ENCODE measurements at places on chromosomes 12 and 14.

- DNase-seq = no peak
Observed at GRCh38 chr14:100532906-100533655, 54.1 kb downstream of the BEGAIN start.

DNA sequence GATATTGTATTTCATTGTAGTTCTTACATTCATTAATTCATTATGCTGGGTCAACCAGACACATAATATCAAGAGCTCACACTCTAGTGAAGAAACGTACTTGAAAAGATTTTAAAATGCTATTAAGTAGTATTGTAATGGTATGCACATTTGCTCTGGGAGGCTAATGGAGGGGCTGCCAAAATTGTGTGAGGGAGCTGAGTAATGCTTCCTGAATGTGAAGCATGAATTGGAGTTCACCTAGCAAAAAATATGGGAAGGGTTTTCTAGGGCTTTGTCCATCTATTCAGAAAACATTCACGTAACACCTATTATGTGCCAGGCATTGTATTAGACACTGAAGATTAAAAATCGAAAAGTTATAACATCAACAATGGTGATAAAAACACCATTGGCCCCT is 403.8 kb upstream of the PDE3A start:
- no peak for DNase-seq

- no peak for DNase-seq
Observed at GRCh38 chr14:89388853-89389252, 28.2 kb downstream of the FOXN3 start.

DNA sequence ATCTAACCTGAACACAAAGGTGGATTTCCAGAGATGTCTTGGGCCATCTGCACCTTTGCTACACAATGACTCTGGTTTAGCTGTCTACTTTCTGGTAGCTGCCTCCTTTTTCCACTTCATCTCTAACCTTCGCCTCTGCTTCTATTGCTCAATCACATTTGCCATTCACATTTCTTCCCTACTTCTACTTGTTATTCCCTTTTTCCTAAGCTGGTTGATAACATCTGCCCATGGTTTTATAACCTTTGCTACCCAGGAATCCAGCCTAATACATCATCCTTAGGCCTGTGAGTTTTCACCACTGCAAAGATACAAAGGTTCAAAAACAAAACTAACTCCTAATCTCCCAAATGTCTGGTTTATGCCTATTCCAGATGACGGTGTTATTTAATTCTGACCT is 13.2 kb downstream of the SPPL3 start:
- DNase-seq = no peak

- DNase-seq = no peak
Observed at GRCh38 chr14:26448181-26448855, 149.5 kb downstream of the NOVA1 start.

- DNase-seq = no peak
Observed at GRCh38 chr14:58455593-58456265, 28.2 kb downstream of the KIAA0586 start.

- no peak for DNase-seq
Observed at GRCh38 chr12:97474161-97474560, 11.6 kb downstream of the RMST start.

DNA sequence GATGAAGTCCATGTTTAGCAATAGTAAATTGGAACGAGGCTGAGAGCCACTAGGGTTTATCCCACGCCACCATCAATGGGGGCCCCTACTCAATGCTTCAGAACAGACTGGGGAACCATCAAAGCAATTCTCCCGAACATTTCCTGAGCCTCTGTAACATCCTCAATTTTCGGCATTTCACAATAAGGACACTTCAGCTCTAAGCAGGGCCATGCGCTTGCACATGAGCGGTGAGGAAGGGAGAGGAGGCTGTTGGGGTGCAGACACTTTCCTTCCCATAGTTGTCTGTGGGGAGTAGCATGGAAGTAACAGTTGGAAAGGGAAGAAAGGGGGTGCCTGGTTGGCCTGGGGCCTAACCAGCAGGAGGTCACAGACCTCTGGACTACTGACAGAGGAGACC is 129.9 kb upstream of the PRMT8 start:
- DNase-seq = no peak

GRCh38 chr12:67677166-67677565 is 28.6 kb downstream of the DYRK2 start:
- no peak for DNase-seq

DNA sequence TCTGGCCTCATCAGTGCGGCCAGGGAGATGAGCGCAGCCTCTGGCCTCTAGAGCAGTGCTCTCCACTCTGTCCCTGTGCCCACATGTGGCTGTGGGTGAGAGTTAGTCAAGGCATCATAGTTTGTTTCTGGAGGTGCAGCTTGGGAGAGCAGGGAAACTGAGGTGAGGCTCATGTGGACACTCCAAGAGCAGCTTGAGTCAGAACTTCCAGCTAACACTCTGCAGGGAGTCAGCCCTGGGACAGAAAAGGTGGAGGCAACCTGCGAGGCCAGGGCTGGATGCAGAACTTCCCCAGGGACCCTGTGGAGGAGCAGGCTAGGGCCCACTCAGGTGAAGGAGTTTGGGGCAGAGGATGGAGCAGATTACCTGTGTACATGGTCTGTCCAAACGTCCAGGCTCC is 10.8 kb downstream of the ISCA2 start:
- DNase-seq = no peak

- peak; percentile 80 for DNase-seq
Observed at GRCh38 chr12:74537126-74537706, 419 bp upstream of the ATXN7L3B start.

- DNase-seq = no peak
Observed at GRCh38 chr12:79098530-79098929, 234.0 kb downstream of the SYT1 start.

DNA sequence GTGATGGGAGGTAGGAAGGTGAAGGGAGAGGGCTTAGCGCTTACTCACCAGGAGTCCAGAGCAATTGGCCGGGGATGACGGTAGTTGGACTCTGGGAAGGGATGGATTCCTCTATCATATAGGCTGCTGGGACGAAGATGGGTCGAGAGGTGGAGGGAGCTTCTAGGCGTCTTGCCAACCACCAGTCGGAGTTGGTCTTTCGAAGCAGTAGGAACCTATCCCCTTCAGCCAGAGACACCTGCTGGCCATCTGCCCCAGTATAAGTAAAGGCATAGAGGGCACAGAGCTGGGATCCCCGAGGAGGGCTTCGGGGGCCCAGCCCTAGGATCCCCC is 657 bp downstream of the ARHGAP9 start:
- no peak for DNase-seq

- DNase-seq = no peak
Observed at GRCh38 chr12:7144414-7145120, 14.4 kb downstream of the CLSTN3 start.

- no peak for DNase-seq
Observed at GRCh38 chr12:106417926-106418910, 60.7 kb downstream of the POLR3B start.

DNA sequence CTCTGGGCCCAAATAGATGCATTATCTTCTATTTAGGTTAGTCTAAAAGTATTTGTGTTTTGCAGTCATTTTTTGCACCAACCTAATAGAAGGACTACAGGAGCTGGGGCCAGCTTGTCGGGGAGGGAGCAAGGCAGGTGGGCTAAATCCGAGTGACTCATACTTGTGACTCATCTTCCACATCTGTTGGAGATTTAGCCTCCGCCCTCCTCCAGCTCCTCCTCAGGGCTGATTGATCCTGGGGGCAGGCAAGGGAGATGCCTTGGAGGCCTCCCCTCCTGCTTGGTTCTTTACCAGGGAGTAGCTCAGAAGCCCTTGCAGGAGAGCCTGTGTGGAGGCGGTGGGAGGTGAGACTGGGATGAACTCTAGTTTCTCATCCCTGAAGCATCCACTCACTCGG is 27.9 kb downstream of the RHOF start:
- no peak for DNase-seq

GRCh38 chr14:44963775-44964380 is 1.9 kb downstream of the TOGARAM1 start:
- no peak for DNase-seq

DNA sequence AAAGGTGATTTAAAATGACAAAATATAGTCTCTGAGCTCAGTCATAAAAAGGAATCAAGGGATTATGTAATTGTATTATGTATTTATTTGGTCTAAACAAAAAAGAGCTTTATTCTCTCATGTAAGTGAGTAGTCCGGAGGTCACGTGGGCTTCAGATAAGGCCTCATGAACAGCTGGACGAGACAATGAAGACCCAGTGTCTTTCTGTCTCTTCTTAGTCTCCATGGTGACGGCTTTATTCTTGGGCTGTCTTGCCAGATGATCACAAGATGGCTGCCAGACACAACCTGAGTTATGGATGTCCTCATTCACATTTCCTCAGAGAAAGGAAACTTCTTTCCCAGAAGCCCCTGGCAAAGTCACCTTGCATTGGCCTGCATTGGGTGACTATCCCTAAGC is 98.6 kb downstream of the ARF6 start:
- DNase-seq = no peak

DNA sequence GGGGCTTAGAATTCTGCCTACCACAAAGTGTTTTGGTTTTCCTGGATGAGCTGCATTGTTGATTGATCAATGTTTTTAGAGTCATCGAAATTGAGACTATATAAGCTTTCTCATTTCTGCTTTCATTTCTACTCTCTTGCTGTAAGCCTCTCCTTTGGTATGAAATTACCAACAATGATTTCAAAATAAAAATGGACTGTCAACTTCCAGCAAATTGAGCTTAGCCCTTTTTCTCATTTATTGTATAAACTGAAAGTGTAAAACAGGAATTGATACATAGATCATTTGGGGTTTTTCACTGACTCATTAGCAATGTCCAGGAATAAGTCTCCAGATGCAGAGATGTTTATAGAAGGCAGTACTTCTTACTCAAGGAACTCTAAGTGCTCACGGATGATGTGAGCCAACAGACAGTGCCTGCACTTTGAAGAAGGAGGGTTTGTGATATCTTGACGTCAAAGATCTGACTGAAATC is 20.0 kb upstream of the PCNX1 start:
- DNase-seq = no peak

DNA sequence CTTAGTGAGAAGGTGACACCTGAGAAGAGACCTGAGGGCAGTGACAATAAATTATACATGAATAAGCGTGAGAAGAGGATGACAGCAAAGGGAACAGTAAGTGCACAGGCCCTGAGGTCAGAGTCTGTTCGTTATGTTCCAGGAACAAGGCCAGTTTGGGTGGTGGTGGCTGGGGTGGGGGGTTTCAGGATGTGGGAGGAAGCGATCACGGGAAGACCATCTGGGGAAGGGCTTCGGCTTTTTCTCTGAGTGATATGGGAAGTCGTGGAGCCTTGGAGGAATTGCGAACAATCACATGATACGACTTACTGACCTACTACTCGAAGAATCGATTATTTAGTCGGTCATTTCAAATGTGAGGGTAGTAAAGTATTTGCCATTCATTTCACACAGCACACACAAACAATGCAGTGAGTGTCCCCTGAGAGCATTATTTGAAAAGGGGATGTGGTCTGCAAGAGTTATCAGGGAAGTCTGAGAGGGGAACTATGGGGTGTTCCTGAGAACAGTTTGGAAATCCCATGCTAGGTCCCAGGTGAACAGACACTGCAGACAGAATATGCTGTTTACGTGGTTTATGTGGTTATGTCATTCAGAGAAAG is 94.7 kb downstream of the SLC38A1 start:
- DNase-seq = no peak

- no peak for DNase-seq
Observed at GRCh38 chr14:79513446-79513845, 697.9 kb downstream of the DIO2 start.

DNA sequence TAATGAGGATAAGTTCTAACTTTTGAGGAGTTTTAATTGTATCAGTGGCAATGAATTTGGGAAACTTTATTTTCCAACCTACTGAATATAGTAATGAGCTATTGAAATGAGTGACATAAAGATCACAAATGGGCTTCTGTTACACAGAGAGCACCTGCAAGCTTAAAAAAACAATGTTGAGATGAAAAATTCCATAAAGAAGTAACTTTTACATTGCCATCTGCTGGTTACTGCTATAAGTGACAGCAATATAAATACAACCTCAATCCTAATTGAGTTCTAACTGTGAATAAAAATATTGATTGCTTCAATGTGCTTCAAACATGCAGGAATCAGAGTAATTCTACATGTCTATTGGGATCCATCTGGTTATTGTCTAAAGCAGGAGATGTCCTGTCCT is 14.2 kb downstream of the WIF1 start:
- DNase-seq = no peak

DNA sequence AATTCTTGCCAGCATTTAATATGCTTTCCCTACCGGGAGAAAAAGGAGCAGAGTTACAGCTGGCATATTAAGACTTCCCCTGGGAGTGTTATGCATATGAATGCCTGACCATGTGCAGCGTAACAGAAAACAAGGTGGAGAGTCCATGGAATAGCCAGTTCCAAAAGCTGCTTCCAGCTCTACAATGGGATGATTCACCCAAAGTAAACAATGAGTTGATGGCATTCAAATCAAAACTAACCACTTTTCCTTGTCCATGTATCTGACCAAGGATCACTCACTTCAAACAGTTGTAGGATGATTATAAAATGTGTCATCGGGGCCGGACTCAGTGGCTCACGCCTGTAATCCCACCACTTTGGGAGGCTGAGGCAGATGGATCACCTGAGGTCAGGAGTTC is 48.1 kb upstream of the BICDL1 start:
- DNase-seq = no peak

- DNase-seq = no peak
Observed at GRCh38 chr12:74426091-74426490, 111.5 kb upstream of the ATXN7L3B start.

GRCh38 chr12:64587447-64587846 is 22.8 kb upstream of the RASSF3 start:
- DNase-seq = no peak

GRCh38 chr12:76265424-76266180 is 82.6 kb downstream of the BBS10 start:
- no peak for DNase-seq

GRCh38 chr14:57729208-57730187 is 136.4 kb downstream of the SLC35F4 start:
- DNase-seq = no peak

DNA sequence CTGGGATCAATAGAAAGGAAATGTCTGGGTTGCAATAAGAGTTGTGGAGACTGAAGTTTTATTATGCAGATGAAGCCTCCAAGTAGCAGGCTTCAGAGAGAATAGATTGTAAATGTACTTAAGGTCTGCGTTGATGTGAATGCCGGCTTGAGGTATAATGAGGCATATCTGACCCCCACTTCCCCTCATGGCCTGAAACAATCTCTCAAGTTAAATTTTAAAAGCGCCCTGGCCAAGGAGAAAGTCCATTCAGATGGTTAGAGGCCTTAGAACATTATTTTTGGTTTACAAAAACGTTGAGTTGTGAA is 28.3 kb upstream of the HIGD1C start:
- no peak for DNase-seq

Measured in NCI-H2081 treated with DMSO at 0.1 percent for 48 hours (cell line).